ENCODE measurements at places on chromosomes 7 and 10. TPM values are rescaled to one million over a fixed set of nuclear protein-coding genes. Genes with fewer than 3 reads are reported as not detected.

Gene CALHM3
- not detected for total RNA-seq

DNA sequence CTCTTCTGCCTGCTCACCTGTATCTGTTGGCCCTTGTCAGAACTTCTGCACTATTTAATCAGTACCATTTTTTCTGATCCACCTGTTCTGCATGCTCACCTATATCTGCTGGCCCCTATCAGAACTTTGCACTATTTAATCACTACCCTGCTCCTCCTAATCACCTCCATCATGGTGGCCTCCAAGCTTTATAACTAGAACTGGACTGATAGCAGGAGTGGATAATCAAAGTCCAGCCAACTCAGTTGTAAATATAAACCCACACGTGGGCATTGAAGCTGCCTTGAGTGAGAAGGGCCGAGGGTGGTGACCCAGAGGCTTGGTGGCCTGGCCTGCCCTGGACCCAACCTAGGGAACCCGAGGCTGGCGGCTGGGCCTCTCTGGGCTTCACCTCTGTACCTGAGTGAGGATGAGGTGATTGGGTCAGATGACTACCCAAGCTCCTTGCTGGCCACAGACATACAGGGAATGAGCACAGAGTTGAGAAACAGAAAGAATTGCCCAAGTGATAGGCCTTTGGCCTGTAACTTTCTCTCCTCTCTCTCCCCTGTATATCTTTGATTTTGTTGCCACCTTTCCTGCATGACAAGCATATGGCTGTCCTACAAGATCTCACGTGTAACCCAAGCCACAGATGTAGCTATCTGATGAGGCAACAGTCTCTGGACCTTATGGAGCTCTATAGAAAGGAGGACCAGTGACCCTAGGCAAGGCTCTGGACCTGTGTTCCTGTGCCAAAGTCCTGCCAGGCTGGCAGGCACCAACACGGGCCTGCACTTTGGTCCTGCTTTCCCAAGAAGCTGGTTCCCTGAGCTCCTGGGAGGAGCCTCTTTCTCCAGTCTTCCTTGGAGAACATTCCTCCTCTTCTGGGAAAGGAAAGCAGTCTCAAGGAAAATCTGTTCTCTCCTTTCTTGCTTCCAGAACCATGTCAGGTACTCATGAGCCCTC lies 23.4 kb upstream of the FAM3C start:
- DNase-seq = no peak

- no peak for DNase-seq
Observed at GRCh38 chr10:27822301-27822700, 76.7 kb upstream of the MKX start.

DNA sequence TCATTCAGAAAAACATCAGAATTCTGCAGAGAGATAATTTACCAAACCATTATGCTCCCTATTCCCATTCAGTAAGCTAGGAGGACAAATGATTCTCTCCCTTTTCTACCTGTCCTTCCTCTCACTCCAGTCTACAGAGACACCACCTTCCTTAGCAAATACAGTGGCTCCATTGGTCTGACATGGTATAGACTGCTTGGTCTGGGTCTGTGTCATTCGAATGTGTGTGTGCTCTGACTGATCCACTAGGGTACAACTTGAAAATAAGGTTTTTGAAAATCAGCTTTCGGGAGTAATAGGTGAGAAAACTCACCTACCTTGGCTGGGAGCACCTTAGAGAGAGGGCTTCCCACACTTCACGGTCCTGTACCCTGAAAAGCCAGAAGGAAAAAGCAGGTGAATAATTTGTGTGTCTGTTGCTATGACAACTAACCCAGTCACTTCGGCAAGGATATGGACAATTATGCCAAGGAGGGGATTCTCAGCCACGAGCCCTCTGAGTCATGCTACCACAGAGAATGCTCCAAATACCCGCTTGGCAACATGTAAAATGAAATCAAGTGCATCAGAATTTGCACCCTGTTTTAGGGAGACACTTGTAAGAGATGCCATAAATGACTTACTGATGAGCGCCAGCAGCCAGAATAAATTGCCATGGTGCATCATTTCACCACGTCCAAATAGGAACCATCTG lies 114.5 kb upstream of the PRKCQ start:
- no peak for DNase-seq

Gene ARHGAP22
- 2.2 TPM for total RNA-seq

GRCh38 chr10:77593771-77594470 lies 43.7 kb downstream of the KCNMA1 start:
- no peak for DNase-seq

Gene HOXA4
- not detected for total RNA-seq

DNA sequence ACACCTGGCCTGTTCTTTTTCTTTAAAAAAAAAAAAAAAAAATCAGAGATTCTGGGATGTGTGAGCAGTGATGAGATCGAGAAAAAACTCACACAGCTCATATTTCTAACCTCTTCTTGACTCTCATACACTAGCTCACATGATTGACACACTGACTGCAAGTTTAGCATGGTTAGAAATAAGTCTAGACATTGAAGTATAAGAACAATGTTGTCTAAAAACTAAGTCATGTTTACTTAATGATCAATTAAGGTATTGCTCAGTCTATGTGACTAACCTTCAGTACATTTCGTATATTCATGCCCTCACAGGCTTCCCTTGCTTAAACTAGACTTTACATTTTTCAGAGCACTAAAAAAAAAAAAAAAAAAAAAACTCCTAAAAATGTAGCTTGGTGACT lies 775.1 kb downstream of the GATA3 start:
- DNase-seq = no peak

Gene AGAP4
- total RNA-seq = 6.1 TPM

Gene GHRHR
- total RNA-seq = not detected

DNA sequence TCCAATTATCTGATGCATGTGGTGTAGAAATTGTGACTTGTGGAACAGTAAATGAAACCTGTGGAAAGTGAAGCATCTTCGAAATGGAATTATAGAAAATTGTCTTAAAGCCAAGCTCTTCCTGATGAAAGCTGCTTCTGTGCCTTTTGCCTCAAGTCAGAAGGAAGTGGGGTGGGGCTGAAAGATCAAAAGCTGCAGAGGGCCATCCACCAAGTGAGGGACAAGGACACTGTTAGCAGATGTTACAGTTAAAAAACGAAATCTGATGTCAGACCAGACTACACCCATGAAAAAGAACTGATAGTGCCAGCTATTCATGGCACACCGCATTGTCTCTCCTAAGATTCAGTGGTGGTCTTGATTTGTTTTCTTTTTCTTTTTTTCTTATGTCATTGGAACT lies 23.8 kb upstream of the WASL start:
- DNase-seq = no peak

Gene ENTPD1
- 9.4 TPM for total RNA-seq

- DNase-seq = no peak
Observed at GRCh38 chr10:69789164-69789576, 12.5 kb upstream of the COL13A1 start.

- DNase-seq = no peak
Observed at GRCh38 chr7:28706584-28706983, 251.5 kb downstream of the TRIL start.

GRCh38 chr7:132347123-132347522 lies 229.1 kb downstream of the PLXNA4 start:
- DNase-seq = no peak
